ENCODE measurements at places on chromosomes 2 and 18.

DNA sequence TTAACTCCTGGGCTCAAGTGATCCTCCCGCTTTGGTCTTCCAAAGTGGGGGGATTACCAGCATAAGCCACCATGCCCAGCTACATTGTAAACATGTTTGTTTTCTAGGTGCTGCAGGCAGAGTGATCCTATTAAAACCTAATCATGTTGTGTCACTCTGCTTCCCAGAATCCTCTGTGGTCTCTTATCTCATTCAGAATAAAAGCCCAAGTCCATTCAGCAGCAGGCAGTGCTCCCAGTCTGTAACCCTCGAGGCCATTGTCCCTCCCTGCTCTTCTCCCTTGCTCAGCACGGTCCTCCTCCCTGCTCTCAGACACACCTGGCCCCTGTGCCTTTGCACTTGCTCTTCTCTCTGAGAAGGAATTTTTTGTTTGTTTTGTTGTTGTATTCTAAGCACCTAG is 11.1 kb upstream of the CABYR start:
- DNase-seq, result peak; percentile 25

DNA sequence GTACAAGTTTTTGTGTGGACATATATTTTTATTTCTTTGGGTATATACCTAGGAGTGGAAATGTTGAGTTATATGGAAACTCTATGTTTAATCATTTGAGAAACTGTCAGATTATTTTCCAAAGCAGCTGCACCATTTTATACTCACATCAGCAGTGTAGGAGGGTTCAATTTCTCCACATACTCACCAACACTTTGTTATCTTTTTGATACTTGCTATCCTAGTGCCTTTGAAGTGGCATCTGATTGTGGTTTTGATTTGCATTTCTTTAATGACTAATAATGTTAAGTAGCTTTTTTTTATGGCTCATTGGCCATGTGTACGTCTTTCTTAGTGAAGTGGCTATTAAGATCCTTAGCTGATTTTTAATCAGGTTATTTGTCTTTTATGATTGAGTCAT is 64.7 kb upstream of the SLC8A1 start:
- DNase-seq, result no peak

- DNase-seq, result no peak
These were observed 86.7 kb downstream of the FTCDNL1 start for GRCh38 chr2:199764273-199764800.

GRCh38 chr2:226048611-226049010 is 649.1 kb downstream of the NYAP2 start:
- no peak for DNase-seq

- no peak for DNase-seq
These were observed 119.3 kb upstream of the MAPRE2 start for GRCh38 chr18:34921811-34922385.

GRCh38 chr2:70789304-70790135 is 923 bp downstream of the FIGLA start:
- DNase-seq, result peak; percentile 32

GRCh38 chr18:47990981-47991380 is 60.5 kb upstream of the SMAD2 start:
- no peak for DNase-seq

DNA sequence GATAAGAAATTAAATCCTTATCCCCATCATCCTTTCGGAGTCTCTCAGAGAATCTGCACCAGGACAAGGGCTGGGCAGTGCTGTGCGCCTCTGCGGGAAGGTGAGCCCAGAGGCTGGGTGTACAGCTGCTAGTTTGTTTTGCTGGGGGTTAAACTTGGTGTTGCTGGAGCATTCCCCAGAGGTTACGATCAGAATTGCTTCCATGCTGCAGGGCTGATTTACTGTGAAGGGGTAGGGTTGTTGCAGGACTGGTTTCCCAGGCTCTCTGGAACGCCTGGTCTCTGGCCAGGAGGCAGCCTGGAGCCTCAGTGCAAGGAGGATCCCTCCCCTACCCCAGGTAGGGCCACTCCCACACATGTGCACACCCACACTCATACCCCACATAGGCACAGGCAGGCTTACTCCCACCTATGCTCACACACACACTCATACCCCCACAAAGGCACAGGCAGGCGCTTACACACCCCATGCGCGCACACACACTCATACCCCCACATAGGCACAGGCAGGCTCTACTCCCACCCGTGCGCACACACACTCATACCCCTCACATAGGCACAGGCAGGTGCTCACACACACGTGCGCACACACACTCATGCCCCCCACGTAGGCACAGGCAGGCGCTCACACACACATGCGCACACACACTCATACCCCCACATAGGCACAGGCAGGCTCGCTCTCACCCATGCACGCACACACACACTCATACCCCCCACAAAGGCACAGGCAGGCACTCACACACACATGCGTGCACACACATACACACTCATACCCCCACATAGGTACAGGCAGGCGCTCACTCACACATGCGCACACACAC is 11.3 kb downstream of the CNNM4 start:
- DNase-seq, result peak; percentile 21

- no peak for DNase-seq
These were observed 541.4 kb downstream of the PARD3B start for GRCh38 chr2:205086662-205087061.

DNA sequence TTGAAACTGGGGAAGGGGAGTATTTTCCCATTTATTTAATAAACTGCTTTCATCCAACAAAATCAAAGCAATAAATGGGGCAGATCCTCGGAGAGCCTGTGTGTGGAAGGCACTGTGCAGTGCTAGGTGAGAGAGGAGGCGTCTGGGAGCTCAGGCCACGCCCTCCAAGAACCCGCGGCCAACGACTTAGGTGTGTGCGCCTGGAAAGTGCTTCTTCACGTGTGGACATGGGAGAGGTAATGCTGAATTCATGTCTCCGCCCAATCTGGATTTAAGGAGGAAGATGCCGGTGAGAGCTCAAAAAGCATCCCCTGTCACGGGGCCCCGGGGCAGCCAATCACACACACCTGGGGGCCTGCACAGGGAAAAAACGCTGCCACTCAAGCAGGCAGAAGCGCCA is 77.4 kb downstream of the HDAC4 start:
- no peak for DNase-seq

- DNase-seq, result no peak
These were observed 1.6 kb upstream of the PDIA6 start for GRCh38 chr2:10814142-10814541.

DNA sequence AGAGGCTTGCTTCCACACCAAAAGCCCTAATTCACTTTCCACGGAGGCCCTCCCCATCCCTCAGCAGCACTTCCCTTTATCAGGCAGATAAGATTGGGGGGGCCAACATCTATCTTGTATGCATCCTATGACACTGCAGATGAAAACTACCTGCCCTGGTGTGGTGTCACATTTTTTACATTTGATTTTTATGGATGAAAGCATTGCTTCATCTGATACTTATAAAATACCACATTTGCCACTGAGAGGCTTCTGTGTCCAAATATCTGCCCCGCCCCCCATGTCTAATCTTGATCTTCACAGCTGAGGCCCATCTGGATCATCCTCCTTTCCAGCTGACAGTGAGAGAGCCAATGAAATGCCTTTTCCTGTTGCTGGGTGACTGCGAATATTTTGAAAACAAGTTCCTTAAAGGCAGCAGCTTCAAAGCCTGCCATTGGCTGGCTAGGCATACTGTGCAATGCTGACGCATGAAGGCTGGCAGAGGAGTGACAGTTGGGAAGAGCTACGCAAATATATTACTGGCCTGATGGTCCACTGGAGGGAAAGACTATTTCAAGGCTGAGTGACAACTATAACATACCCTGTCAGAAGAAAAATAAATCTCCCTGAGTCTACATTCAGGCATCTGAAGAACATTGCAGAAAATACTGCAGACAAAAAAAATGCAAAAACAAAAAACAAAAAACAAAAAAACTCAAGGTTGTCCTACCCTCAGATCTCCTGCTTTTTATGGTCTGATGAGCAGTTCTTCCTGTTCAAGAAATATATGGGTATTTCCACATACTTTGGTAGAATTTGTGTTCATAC is 318.7 kb downstream of the PDE11A start:
- DNase-seq, result peak; percentile 17

GRCh38 chr2:88451811-88452564 is 505 bp downstream of the FOXI3 start:
- DNase-seq, result no peak

GRCh38 chr2:195596840-195597239 is 60.2 kb upstream of the SLC39A10 start:
- DNase-seq, result no peak

- no peak for DNase-seq
These were observed 10.1 kb upstream of the LRPPRC start for GRCh38 chr2:44005846-44006245.

GRCh38 chr2:25620077-25620476 is 53.3 kb downstream of the DTNB start:
- no peak for DNase-seq

DNA sequence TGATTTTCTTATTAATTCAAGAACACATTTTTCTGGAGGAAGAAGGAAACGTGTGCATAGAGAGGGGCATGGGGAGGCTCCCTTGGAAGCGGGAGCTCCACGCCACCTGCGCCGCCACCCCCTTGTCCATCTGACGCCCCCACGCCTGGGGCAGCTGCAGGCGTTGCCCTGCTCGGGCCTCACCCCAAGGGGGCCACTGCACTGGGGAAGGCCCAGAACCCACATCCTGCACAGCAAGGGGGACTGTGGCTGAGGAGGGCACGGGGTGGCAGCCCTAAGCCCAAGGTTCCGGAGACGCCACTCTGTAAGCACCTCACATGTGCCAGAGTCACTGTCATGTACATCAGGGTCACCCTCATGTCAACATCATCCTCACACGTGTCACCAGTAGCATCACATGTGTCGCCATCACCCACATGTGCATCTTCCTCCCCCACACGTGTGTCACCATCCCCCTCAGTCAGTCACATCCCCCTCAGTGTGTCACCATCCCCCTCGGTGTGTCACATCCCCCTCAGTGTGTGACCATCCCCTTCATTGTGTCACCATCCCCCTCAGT is 486.7 kb upstream of the SALL3 start:
- DNase-seq, result no peak

DNA sequence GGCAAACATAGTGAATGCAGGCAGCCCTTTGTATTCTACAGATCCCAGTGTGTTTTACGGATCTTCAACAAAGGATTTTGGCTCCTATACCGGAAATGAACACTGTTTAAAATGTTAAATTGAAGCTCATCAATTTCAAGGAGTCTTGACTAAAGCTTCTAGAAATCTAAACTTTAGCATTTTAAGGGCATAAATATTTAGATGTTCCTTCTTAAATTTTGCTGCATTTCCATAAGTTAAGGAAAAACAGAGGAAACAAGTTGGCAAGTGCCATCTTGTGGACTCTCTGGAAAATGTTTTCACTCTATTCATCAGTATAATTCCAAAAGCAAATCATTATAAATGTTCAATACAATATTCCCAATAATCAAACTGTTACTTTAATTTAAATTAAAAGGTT is 19.6 kb downstream of the CHN1 start:
- DNase-seq, result no peak

DNA sequence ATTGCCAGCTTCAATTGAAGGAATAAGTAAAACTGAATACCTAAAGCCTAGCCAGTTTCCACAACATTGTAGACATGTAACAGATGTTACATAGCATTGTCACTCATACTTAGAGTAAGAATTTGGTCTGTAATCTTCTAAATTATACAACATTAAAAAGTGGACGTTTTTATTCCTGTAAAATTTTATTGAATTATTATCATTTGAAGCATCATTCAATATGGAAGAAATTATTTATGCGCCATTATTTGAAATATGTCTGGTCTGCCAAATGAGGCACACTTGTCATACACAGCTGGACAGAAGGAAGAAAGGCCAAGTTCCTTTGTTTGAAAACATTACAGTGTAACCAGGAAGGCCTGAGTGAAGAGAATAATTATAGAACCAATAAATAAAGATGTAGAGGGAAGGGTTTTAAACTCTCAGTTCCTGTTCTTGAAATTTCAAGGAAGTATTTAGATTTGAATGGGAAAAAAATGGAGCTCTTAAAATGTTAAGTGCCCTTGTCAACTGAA is 575.5 kb downstream of the LRRTM4 start:
- no peak for DNase-seq
